Omental fat pad (tissue), 4 donors: ENCODE measurements at places on chromosomes 6 and 20. TPM values are rescaled to one million over a fixed set of nuclear protein-coding genes. Genes with fewer than 3 reads are reported as not detected.

Gene VNN1
- total RNA-seq, result 21.4 TPM

Gene MYLK2
- not detected for total RNA-seq

Gene KIF13A
- 38.6 TPM for total RNA-seq

Gene BTN1A1
- total RNA-seq, result not detected

Gene IL17F
- total RNA-seq, result not detected

Gene HLA-DQA2
- 2.4 TPM for total RNA-seq

Gene FAXC
- total RNA-seq, result 1.7 TPM
